ENCODE measurements at places on chromosomes 7 and 10.
A peak's percentile ranks its signal among the peaks of the same experiment; 100 is the strongest.

GRCh38 chr7:132937286-132937685 lies 144.6 kb downstream of the CHCHD3 start:
- no peak for DNase-seq

DNA sequence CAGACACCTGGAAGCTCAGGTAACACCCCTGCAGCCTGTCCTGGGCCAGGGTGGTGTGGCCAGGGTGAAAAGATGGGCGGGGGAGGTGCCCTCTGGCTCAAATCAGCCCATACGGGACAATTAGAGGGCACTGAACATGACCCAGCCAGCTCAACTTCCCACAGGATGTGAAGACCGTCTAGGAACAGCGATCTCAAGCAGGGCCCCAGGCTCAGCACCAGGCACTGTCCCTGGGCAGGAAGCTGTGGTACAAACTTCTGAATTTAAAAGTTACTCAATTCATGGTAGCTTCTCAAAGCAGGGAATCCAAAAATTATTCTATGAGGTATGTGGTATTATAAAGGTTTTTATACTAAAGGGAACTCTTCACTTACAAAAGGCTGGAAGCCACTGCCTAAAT lies 5.1 kb upstream of the GRB10 start:
- DNase-seq: no peak

GRCh38 chr7:101402081-101402779 lies 39.6 kb downstream of the COL26A1 start:
- DNase-seq: no peak

GRCh38 chr10:104138131-104138530 lies 16.2 kb downstream of the SFR1 start:
- no peak for DNase-seq

GRCh38 chr7:132028144-132028920 lies 471.9 kb upstream of the PODXL start:
- DNase-seq: no peak

GRCh38 chr7:132402751-132403245 lies 173.5 kb downstream of the PLXNA4 start:
- peak; percentile 63 for DNase-seq

- DNase-seq: peak; percentile 48
These were observed 465.4 kb downstream of the ETV1 start for GRCh38 chr7:13524076-13524475.

- no peak for DNase-seq
These were observed 127.3 kb downstream of the MBL2 start for GRCh38 chr10:52645187-52645758.

DNA sequence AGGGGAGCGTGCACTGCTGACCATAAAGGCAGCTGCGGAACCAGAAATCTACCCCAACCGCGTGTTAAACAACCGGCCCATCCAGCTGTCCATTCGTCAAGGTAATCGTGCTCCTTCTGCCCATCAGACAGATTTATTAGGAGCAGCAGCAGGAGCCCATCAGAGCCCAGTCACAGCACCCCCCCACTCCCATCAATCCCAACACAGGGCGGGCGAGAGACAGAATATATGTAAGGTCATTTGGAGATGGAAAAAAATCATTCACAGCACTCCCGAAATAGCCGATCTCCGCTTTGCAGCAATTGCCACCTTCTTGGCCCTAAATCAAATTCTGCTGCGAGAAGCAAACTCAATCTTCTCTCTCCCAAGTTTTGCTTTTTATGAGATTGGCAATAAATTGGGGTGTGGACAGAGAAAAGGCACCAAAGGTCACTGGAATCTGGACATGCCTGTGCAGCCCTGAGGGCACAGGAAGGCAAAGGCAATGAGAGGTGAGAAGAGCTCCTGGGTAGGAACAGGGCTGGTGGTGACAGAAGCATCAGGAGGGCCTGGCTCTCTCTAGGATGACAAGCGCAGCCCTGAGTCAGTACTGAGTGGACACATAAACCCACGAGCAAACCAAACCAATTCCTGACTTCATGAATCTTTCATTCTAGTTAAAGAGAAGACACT lies 145.0 kb upstream of the ZMIZ1 start:
- no peak for DNase-seq

DNA sequence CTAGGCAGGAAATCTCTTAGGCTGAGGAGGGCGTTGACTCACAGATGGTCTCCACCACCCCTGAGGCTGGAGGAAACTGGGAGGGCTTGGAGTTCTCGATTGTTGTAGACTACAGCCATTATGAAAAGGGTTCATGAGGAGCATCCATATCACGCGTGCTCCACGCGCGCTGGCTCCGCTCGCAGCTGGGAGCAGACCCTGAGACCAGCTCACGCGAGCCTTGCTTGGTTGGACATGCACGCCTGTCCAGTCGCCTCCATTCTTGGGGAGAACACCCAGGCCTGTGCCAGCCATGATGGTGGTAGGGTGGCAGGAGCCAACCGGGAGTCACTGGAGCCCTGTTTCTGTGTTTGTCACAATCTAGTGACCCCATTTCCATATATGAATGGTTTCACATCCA lies 139.1 kb downstream of the TCERG1L start:
- no peak for DNase-seq

GRCh38 chr10:8061274-8062211 lies 7.1 kb downstream of the GATA3 start:
- no peak for DNase-seq

GRCh38 chr7:150756858-150757257 lies 19.6 kb downstream of the GIMAP5 start:
- DNase-seq: no peak

GRCh38 chr7:75723444-75723843 lies 15.3 kb downstream of the HIP1 start:
- DNase-seq: no peak

GRCh38 chr10:98370831-98371820 lies 43.9 kb downstream of the PYROXD2 start:
- DNase-seq: no peak

GRCh38 chr7:134509010-134509409 lies 18.4 kb upstream of the AKR1B10 start:
- DNase-seq: no peak

DNA sequence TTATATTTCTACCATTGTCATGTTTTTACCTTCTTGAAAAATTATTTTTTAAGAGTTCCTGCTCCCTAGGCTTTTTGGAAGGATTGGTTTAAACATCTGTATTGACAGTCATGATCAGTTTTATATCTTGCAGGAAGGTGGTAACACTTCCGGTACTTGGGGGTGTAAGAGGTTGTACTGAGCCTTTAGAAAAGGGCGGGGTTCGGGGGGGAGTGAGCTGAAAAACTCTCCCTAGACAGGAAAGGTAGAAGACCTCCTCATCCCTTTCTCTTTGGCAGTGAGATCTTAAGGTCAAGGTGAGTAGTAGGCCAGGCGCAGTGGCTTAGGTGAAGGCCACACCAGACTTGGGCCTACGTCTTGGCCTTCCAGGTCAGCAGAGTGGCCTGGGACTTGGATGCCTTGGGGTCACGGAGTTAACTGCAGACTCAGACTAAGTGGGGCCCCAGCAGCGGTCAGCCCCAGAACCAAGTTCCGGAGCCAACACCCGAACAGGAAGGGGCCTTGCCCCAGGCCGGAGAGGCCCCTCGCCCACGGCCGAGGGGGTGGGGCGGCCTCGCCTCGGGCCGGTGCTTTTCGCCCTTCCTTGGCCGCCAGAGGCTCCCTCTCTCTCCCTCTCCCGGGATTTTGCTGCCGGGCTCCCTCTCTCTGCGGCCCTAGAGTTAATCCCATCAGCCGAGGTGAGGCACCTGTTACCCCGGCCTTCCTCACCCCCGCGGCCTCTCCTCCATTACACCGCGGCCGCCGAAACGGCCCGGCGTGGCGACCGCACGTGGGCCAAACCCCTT lies at the start of gene PPP1R9A:
Gene PPP1R9A (plus strand): TSS at position 569 of the 785 bp plus-strand sequence. CDS start 2,520 bp downstream, outside the sequence.
- no peak for DNase-seq

DNA sequence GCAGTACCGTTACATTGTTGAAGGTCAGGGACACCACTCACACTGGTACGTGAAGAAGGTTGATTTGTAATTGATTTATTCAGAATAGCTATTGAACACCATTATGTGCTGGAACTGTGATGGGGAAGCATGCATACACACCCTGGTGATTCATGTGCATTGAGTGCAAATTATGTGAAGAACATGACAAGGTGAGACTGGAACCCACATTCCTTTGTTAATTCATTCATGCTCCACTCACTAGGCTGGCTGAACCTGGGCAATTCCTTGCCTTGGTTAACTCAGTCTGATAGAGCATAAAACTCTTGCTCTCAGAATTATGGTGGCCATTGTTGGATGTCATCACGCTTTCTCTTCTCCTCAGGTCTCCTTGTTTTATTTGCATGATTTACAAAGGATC lies 67.3 kb upstream of the TPK1 start:
- no peak for DNase-seq

GRCh38 chr7:64878684-64879083 lies 24.4 kb upstream of the ZNF273 start:
- DNase-seq: no peak

GRCh38 chr10:73926152-73926764 lies 15.3 kb downstream of the PLAU start:
- no peak for DNase-seq

DNA sequence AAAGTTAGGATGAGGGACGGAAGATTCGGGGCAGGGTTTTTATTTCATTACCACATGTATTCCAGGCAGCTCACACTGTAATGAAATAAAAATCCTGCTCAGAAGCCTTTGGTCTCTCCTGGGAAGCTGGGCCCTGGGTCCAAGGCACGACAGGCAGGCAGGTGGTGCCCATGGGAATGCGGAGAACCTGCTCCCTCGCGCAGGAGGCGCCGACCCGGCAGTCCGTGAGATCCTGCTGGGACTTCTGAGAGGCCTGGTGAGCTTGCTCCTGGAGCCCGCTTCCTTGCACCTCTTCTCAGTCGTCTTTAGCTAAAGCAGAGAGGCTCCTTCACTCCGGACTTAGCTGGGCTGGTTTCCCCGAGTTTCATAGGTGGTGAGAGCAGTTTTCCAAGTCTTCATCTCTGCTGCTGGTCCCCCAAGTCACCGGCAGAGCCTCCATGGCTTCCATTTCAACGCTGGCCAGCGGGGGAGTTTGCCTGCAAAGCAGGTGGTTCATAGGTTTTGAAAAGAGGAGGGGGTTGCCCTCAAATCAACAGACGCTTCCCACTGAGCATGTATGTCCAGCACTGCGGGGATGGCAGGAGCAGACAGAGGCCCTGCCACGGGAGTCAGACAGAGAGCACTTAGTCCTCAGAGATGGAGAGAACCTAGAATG lies 24.5 kb downstream of the IL15RA start:
- DNase-seq: no peak

DNA sequence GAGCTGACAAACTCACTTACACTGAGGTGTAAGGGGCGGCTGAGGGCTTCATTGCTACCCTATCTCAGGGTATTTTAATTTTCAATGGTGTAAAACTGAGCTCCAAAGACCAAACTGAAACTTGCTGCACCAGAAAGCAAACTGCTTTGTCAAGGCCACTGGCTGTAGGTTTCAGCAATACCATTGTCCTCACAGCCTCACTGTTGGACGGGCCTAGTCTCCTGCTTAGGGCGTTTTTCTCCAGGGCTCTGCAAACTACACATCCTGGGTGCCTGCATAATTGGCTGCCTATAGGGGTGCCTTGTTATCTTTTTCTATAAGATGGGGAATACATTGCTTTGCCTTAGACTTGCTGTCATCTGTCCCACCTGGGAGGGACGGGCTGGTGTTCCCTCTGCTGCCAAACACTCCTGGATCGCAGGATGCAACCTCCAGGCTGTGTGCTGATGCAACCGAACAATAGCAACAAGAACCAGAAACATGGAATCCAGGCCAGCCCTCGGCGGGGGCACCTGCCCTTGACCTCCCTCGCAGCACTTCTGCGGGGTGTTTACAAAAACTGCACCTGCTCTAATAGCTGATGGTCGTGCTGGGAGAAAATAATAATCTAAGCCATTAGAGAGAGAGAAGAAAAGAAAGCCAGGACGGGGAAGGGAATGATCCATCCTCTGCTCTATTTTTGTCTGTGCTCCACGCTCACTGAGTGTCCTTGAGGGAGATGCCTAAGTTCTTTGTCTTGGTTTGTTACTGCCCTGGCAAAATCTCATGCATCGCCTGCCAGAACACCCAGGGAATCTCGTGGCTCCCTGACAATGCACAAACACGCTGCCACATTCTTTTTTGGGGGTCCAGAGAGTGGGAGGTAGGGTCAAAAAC lies 104.5 kb downstream of the GALNT17 start:
- no peak for DNase-seq

GRCh38 chr7:137989590-137989989 lies 12.3 kb downstream of the CREB3L2 start:
- DNase-seq: no peak

DNA sequence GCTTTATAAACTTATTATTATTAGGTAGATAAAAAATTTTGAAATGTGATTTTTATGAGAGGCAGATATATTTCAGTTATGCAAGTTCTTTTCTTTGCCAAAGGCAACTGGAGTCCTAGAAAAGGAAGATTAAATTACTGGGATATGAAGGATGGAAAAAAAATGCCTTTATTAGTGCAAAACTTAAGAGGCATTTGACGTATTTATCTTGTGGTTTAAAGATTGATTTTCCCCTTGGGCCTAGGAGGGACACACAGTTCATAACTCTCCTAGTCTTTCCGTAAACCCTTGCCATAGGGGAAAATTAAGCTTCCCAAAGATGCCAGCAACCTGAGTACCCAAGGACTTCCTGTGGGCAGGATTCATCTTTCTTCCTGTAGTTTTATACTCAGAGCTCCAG lies 3.1 kb upstream of the STEAP4 start:
- DNase-seq: no peak

- DNase-seq: no peak
These were observed 207.8 kb upstream of the CTBP2 start for GRCh38 chr10:125368146-125368545.

- DNase-seq: no peak
These were observed 304.0 kb downstream of the ZEB1 start for GRCh38 chr10:31622978-31623377.

DNA sequence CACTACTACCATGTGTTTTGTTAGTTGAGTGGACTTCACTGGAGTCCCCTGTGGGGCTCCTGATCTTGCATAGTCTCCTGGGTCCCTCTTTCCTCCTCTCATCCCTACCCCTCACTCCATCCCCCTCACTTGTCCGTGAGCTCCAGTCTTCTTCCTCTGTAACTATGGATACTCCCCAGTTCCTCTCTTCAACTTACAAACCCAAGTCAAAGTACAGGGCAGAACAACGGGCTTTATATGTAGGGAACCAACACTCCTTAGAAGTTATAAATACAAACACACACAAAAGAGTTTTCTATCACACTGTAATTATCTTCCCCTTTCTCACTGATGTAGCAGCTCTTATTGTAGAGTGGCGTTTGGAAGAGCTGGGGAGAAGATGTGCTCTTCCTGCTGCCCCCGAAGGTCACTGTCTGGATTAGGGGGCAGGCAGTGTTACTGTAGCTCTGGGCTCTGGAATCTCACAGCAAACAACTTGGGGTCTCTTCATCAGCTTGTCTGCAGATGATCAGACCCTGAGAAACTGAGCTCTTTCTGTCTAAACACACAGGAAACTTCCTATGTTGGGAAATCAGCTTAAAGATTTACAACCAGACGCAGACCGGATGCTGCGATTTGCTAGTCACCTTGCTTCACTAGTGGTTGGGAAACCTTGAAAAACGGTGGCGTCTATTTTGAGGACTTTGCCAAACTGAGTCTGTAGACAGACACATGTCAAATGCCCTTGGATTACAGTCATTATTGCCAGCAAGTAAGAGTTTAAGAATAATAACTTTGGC lies 13.6 kb downstream of the SNX10 start:
- DNase-seq: no peak

GRCh38 chr7:71254751-71255150 lies 122.8 kb downstream of the GALNT17 start:
- no peak for DNase-seq

Measured in NCI-H446 treated with DMSO at 0.1 percent for 48 hours (cell line).